ENCODE measurements at places on chromosomes 1 and 21.

GRCh38 chr1:44810101-44810761 is 1.9 kb downstream of the BTBD19 start:
- no peak for DNase-seq

DNA sequence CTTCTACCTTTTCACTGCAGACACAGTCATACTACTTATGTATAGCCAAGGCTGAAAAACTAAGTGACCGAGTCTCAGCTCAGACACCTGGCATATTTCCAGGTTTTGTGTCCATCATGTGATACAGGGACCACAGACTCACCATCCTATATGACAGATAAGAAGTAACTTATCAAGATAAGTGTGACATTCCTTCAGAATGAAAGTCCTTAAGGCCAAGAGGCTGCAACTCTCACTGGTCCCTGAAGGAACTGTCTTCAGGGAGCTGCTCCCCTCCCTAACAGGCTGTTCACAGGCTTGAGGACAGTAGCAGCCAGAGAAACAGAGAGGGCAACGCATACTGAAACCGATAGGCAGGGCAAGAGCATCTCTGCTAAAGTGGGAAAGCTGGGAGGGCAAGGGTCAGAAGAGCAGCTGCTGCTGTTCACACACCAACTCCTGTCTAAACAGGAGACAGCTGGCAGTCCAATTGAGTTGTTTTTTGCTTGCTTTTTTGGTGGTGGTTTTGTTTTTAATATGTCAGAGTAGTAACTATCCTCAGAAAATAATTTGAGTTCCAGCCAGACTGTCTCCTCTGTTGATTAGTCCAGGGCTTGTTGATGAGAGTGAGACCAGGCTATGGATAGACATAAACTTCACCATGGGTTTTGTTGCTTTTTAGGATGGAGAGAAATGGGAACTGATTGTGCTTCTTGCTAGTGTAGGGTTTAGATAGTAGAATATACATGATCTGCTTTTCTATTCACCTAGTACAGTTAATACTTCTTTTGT is 67.7 kb downstream of the MACF1 start:
- no peak for DNase-seq

- no peak for DNase-seq
Measured at GRCh38 chr1:201288007-201288406, 4.7 kb downstream of the PKP1 start.

DNA sequence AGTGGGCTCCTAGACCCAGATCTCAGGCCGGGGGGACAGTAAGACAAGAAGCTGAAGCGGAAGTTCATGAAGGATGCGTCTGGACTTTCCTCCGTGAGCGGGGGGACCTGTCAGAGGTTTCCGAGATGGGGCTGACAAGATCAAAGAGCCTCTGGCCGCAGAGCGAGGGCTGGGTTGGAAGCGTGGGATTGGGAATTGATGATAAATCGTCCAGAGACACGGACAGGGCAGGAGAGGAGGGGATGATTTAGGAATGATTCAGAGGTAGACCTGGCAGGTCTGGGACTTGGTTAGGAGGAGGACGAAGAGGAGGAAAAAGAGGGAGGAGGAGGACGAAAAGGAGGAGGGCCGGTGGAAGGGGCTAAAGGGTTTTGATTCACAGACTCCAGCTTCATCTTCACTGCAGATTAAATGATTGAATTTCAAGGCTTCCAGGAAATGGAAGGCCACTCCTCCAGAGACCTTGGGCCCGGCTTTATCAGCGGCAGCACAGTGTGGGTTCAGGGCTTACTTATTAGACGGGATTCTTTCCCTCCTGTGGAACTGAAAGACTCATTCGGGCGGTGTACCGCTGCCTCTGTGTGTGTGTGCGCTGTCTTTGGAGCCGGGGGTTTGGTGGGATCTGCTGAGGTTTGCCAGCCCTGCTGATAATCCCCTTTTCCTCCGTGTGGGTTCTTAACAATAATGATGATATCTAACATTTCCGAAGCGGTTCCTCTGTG is 85.7 kb upstream of the SLC45A1 start:
- DNase-seq: no peak

GRCh38 chr1:108815566-108815965 is 41.3 kb downstream of the AKNAD1 start:
- DNase-seq: no peak

DNA sequence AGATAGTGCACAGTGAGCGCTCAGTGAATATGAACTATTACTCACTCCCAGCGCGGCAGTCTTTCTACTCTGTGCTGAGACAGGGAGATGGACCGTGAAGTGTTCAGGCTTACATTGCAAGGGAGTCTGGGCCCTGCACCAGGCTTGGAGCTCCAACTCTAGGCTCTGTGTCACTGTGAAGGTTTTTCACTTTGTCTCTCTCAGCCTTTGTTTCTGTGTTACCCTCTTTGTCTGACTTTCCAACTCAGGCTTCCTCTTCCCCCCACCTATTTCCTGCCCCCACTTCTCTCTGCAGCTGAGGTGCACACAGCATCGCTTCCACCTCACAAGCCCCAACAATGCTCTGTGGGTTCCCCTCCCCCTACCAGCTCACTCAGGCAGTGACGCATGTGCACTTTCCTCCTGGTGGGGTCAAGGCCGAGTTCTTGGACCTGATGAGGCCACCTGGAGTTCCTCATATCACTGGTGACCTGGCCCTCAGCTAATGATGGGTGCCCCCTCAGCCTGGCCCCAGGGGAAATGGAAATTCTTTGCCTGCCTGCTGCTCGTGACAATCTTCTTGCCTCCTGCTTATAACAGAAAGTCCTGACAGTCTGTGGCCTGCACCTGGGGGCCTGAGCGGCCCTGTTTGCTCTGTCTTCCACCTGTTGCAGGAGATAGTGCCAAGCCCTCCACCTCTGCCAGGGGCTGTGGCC is 1.1 kb upstream of the LCK start:
- DNase-seq: no peak

DNA sequence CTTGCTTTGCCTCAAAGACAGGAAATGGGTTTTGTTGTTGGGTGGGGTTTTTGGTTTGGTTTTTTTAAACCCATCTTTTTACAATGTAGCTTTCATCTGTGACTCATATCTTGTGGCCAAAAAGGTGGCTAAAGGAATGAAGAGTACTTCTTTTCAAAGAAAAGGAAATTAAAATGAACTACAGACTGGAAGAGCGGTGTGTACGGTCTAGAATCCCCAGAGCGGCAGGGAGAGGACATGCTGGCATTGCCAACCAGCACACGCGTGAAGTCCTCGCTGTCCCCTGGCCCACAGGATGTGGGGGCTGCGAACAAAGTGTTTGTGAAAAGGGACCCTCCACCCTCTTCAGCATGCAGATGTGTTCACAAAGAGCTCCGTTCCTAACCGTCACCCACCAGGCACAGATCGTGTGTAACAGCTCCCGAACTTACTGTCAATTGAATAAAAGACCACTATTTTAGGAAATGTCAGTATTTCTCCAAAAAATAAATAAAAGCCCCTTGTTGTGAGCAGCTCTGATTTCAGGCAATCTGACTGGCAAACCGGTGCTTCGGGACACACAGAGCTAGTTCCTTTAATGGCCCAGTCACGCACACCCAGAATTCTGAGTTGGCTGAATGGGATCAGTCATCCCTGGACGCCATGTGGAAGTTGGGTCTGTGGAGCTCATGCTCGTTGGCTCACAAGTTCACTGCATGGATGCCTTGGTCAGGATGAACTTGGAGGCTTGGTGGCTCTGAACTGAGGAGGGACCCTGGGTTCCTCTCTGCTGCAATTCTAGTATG is 602.9 kb downstream of the NPHP4 start:
- DNase-seq: no peak

DNA sequence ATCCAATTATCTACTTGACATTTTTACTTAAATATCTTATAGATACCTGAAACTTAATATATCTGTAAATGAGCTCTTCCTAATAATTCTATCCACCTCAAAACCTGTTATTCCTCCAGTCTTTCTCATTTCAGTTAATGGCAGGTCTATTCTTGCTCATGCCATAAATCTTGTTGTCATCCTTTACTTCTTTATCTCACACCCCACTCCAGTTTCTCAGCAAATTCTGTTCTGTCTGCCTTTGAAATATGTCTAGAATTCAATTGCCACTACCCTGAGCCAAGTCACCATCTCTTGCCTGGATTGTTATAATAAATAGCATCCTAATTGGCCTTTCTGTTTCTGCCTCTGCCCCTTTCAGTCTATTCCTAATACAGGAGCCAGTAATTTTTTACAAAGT is 105.8 kb downstream of the MAN1A2 start:
- DNase-seq: no peak

- no peak for DNase-seq
Measured at GRCh38 chr1:156815307-156815826, 1.3 kb downstream of the SH2D2A start.

- no peak for DNase-seq
Measured at GRCh38 chr1:151611288-151611790, 511 bp upstream of the SNX27 start.

- DNase-seq: no peak
Measured at GRCh38 chr1:14138135-14138506, 438.1 kb downstream of the PRDM2 start.

DNA sequence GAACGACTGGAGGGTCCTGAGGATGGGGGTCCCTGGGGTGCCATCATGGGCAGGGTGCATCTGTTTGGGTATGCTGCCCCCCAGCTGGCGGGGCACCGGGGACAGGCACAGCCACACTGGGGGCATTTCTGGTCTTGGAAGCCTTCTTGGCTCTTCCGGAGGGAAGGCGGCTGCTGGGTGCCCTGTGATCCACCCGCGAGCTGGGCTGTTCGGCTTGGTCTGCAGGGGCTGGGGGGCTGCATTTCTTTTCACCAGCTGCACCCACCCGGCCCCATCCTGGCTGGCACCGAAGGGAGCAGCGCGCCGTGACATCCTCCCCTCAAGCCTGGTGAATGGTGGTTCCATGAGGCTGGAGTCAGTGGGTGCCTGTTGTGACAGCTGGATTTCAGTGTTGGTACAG is 12.2 kb downstream of the FAAP20 start:
- DNase-seq: no peak

GRCh38 chr1:20612221-20612746 is 21.0 kb upstream of the PINK1 start:
- no peak for DNase-seq

DNA sequence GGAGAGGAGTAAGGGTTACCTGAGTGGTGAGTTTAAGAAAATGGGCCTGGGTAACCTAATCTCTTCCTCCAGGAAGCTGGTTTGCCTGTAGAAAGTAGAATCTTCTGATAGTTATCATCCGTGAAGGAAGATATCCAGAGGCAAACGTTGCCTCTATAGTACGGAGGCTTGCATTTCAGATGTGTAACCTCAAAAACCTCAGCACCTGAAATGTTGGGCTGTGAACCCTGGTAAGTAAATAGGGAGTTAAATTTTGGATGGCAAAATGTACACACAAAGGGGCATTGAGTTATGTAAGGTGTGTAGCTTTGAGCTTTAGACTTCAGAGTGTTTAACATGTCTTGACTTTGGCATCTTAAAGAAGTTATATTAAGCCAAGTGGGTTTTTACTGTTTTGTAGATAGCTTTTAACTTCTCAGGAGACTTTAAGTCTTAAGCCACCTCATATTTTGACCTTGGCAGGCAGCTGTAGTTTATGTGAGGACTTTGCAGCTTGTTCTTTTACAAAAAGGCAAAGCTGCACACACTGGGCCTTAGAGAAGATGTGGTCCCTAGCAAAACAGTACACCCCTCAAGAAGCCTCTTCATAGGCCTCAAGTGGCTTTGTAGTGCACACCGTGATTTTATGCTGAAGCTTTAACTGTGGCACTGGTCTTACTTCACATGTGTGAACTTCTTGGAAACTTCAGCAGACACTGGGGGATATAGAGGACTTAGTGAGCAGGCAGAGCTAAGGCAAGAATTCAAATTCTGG is 83.4 kb downstream of the SNRPE start:
- no peak for DNase-seq

DNA sequence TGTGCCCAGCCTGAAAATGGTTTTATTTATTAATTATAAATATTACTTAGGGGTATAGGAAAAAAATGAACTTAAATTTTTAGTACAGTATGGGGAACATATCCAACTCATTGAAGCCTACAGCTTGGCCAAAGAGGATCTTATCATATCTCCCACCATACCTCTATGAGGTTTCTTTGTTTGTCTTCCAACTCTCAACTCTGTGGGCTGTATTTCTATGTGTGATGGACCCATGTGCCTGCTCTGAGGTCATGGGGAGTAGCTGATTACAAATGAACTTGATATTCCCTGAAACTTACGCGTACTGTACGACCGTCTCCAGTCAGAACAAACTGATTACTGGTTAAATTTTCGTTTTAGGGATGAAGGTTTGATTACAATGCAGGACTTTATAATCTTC is 41.4 kb upstream of the PODN start:
- DNase-seq: no peak

DNA sequence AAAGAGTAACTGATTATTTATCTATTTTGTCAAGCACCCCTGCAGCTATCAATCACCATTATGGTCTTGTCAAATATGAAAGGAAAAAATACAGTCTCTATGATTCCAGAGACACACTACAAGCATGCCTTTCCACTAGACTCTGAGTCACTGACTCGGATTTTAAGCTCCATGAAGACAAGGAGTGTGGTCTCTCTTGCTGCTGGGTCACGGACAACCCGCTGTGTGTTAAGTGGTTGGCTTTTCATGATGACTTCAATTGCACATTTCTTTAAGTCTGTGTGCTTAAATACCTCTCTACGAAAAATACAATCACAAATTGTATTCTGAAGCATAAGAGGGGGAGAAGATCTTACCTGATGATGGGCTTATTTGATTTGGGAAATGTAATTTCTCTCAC is 14.0 kb upstream of the GNG4 start:
- no peak for DNase-seq

- no peak for DNase-seq
Measured at GRCh38 chr1:59609245-59609644, 205.5 kb upstream of the HOOK1 start.

Data from cerebellar nuclear complex (tissue), 1 donor.